ENCODE measurements at places on chromosomes 5 and 9.

GRCh38 chr5:124889486-124889825, 143.0 kb upstream of the ZNF608 start:
- DNase-seq = no peak

GRCh38 chr5:154878642-154879335, 20.4 kb downstream of the CNOT8 start:
- DNase-seq = no peak

DNA sequence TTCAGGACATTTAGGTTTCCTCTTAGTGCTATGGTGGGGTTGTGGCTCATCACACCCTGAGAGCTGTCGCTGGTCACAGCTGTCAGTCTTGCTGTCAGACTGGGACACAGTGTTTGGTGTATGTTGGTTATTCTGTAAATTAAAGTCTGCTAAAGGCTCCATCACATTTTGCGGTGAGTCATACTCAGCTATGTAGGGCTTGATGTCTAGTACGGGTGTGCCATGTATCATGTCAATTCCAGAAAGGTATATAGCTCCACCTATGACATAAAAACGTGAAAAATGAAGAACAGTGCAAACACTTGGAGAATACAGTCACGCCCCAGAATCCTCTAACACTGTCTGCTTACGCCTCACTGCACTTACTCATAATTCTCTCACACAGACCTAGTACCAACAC, 11.9 kb downstream of the TRMO start:
- DNase-seq = peak; percentile 61

DNA sequence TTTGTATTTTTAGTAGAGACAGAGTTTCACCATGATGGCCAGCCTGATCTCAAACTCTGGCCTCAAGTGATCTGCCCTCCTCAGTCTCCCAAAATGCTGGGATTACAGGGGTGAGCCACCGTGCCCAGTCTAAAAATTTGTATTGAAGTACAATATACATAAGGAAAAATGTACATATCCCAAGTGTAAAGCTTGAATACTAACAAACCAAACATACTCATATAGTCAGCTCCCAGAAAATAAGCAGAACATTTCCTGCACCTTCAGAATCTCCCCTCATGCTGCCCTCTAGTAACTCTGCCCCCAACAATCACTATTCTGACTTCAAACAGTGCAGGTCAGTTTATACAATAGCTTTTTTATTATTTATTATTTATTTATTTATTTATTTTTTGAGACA, 1.6 kb upstream of the NOL6 start:
- no peak for DNase-seq

DNA sequence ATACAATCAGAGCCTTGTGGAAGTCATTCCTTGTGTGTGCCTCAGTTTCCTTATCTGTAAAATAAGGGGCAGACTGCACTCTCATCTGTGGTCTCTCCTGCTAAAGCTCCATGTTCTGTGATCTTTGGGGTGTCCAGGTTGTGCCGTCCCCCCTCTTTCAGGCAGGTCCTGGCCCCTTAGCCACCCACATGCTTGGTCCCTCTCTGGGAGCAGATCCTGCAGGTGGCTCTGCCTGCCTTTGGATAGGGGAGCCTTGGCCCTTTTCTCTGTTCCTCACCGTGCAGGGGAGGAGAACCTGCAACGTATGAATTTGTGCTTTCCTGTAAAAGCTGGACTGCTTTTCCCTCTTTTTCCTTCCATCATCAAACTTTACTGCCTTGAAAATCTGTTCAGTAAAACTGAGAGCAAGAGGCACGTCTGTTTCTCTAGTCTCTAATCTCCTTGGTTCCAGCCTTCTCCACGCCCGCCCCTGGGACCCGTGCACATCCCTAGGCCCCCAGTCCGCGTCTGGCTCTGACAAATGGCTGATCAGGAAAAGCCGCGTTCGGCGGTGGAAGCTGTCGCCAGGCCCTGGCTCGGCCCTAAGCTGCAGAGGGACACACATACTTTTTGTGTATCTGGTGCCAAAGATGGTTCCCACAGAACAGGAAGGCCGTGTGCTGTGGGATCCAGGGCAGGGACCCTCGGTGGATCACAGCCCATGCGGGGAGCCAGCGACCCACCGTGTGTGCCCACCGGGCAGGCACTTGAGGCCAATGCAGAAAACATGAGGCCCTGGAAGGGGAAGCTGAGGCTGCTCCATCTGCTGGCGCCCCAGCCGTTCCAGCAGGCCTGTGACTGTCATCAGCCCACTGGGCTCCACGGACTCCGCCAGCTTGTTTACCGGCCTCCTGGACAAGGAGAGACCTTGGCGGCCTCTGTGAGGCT, 43.4 kb upstream of the COL5A1 start:
- no peak for DNase-seq

DNA sequence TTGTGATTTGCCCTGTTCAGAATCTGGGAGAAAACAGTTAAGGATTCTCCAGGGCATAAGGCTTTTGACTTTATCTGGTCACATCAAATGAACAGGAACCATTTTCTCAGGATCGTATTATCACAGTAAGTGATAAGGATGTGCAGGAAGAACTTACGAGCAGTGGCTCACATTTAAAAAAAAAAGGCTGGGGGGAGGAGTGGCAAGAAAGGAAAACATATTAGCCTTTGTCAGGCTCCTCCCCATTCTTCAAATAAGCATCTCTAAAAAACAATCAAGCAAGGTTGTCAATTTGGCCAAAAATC, 234.3 kb upstream of the TMEM161B start:
- no peak for DNase-seq

GRCh38 chr9:17614250-17614649, 35.4 kb downstream of the SH3GL2 start:
- DNase-seq = no peak

All from T-helper 2 cell (primary cell).